ENCODE measurements at places on chromosomes 1 and 21.
A peak's percentile ranks its signal among the peaks of the same experiment; 100 is the strongest.

DNA sequence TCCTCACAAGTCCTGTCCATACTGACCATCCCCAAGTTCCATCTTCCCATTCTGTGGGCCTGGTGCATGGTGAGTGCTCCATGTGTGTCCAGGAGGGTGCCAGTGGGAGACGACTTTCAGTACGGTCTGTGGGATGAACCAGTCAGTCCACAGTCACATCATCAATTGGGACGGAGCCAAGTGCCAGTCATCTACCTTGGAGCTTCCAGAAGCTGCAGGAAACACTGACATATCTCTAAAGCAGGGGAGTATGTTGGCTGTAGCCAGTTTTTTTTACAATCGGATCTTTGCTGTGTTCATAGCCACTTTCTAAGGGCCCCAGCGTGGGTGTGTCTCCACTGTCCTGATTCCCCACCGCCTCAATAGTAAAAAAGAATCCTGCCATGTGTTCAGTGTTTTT lies 13.6 kb upstream of the TRIM17 start:
- no peak for DNase-seq

DNA sequence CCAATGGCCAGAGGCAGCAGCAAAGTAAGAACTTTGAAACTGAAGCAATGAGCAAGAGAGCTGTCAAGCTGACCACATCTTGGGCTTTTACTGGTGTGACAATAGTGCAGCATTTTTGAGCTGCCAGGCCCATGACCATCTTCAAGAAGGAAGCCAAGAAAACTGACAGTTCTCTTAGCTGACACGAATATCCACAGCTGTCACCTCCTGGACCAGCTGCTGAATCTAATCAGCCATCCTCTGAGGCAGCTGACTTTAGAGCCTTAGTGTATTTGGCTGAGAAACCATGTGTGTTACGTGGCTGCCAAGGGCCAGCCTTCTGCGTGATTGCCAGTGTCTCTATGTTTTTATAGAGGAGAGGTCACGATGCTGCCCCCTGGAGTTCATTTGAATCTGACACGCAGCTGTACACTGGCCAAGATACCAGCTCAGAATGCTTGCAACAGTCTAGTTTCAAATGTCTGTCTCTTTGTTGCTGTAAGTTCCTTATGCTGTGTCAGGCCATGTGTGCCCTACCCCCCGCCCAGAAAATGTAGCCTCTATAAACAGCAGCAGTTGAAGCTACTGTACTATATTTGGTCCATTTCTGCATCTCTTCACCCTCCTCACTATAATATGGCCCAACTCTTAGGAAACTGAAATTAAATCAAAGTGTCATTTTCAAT lies 39.7 kb downstream of the PALMD start:
- DNase-seq, result peak; percentile 78

DNA sequence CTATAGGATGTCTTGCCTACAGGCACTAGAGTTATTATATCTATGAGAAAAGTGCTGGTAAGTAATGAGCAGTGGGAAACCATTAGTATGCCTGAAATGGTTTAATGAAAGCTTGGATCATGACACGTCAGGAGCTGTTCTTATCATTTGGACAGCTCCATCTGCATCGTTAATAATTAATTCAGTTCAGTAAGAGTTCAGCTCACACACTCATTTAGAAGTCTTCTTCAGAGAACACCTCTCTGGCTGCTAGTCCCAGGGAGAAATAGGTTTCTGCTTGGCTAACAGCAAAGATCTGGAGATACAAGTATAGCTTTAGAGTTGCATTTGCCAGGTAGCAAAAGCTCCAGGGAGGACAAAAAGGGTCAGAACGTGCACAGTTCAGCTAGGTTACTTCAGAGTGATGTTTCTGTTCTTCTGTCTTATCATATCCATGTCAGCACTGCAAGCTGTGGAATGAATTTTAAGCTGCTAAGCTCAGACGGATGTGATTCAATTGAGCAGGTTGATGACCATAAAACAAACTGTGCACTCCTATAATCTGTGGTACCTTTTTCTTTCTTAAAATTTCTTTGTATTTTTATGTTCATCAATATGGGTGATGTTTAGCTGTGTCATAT lies 173.6 kb downstream of the ADGRL2 start:
- no peak for DNase-seq

GRCh38 chr1:36387141-36387949 lies 1.6 kb upstream of the STK40 start:
- peak; percentile 89 for DNase-seq

- no peak for DNase-seq
These were observed 127.2 kb upstream of the ATP1B1 start for GRCh38 chr1:168979276-168979675.

DNA sequence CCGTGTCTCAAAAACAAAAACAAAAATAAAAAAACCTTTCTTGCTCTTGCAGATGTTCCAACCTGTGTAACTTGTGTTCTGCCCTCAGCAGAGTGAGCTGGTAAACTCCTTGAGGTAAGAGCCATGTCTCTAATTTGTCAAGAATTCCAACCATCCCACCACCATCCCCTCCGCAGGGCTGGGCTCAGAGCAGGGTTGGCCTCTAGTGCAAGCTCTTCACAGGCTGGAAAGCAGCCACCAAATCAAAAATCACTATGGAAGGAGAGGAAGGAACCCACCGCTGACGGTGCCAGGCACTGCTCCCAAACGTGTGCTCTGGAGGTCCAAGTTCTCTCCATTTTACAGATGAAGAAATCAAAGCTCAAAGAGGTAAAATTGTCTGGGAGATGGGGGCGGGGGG lies 9.4 kb downstream of the PLEKHA6 start:
- DNase-seq, result no peak

DNA sequence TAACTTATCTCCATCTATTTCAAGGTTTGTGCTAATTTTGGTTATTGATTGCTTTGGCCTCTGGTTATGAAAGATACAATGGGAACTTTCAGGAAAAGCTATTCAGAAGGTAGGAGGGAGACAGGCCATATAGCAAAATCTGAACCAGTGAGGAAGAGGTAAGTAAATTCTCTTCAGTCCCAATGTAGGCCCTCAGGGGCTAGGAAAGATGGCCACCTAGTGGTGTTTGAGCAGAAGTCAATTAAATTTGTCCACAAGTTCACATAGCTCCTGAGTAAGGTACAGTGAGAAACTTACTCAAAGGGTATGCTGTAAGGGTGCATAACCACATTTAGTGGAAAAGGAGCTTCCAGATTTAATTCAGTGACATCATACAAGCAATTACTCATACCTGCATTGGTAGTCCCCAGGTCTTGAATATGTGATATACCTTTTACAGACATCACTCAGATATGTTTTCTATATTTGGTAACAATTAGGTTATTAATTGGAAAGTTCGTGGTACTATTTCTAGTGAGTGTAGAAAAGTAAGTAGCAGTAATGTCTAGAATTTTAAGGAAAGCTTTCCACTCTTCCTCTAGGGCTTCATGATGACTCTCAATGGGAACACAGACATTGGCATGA lies 21.4 kb upstream of the FMO1 start:
- DNase-seq, result peak; percentile 72
